ENCODE measurements at places on chromosomes 3 and 15.

GRCh38 chr15:55194256-55194655 is 2.5 kb downstream of the RSL24D1 start:
- no peak for DNase-seq

- DNase-seq, result no peak
These were observed 35.8 kb downstream of the ATP2B2 start for GRCh38 chr3:10469441-10470119.

DNA sequence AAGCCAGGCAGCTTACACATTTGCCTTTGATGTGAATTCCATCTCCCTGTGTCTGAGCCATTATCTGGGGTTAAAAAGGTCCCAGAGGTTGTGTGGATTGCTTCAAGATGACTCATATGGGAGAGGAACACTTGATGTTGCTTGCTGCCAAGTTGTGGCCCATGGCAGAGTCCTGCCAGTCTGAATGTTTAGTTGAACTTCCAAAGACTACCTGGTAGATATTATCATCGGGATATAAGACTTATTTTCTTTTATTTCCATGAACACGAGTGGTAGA is 85.6 kb downstream of the TJP1 start:
- DNase-seq, result no peak

GRCh38 chr3:152284906-152285305 is 16.2 kb downstream of the MBNL1 start:
- DNase-seq, result no peak

GRCh38 chr3:29511701-29512100 is 230.8 kb downstream of the RBMS3 start:
- DNase-seq, result no peak

DNA sequence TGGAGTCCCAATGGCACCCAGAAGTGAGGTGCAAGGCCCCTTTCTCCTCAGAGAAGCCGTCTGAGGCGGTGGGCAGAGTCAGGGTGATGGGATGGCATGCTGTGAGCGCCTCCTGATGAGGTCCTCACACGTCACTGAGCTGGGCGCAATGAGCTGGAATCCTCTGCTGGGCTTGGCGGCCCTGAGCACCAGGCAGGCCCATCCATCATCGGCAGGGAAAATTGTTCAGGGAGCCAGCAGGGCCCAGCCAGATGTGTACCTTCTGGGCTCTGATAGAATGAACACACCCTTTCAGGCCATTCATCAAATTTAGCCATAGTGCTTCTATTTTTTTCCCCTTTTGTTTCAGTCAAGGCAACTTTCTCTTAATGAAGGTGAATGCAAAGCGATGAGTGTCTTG is 43.7 kb downstream of the FAM3D start:
- DNase-seq, result no peak

DNA sequence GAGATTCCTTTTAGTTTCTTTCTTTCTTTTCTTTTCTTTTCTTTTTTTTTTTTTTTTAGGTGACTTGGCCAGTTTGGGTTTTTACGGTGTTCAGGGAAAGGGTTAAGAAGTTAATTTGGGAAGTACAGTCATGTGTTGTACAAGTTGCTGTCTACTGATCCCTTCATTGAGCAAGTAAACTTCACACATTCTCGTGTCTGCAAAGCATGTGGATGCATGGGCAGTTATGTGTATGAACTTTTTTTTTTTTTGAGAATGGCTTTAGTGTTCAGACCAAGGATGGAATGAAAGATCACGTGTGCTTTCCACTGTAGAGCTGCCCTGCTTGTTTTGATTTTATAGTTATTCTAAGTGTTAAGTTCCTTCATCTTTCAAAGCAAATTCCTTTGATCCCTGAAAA is 132.3 kb downstream of the PGPEP1L start:
- DNase-seq, result no peak

DNA sequence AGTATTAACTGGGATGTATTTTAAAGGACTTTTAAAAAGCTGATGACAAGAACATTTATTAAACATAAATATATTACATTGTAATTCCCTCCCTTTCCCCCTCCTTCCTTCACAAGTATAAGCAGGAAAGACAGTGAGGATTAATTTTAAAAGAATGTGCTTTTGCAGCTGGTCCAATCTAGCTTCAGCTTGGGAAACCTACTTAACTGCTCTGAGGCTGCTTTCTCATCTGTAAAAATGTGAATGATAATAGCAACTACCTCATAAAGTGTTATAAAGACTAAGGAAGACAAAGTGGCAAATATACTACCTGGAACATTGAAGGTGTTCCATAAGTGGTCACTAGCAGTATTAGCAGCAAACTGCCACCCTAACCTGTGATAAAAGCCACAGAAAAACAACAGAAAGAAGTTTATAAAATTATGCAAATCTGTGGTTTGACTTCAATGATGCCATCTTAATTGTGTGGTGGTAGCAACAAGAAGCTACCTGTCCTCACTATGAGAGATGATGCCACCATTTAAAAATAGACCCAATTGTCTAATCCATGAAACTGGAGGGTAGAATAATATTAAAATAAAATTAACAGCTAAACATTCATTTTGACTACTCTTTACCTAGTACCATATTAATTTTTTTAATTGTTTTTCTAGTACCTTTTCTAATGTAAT is 20.0 kb downstream of the DHX36 start:
- no peak for DNase-seq

DNA sequence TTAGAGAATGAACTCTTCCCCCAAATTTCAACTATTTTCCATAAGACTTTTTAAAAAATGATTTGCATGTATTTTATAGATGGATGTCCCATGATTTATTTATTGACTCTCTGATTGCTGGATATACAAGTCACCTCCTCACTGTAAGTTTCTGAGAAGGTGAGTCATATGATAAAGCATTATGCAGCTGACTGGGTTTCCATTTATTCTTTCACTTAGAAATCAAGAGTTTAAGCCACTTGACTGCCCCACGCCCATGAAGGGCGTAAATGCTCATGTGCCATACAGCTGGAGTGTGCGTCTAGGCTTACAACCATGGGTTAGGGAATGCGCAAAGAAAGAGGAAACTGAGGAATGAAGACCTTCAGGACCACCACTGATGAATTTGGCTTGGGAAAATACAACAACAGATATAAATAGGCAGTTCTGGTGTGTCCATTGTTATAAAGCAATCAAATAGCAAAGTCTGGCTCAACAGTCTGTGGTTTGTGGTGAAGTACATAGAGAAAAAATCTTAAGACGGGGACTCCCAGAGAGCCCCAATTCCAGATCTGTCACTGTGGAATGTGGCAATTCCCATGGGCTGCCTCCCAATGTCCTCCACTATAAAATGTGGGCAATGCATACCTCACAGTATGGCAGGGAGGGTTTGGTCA is 20.3 kb downstream of the SLCO2A1 start:
- no peak for DNase-seq

DNA sequence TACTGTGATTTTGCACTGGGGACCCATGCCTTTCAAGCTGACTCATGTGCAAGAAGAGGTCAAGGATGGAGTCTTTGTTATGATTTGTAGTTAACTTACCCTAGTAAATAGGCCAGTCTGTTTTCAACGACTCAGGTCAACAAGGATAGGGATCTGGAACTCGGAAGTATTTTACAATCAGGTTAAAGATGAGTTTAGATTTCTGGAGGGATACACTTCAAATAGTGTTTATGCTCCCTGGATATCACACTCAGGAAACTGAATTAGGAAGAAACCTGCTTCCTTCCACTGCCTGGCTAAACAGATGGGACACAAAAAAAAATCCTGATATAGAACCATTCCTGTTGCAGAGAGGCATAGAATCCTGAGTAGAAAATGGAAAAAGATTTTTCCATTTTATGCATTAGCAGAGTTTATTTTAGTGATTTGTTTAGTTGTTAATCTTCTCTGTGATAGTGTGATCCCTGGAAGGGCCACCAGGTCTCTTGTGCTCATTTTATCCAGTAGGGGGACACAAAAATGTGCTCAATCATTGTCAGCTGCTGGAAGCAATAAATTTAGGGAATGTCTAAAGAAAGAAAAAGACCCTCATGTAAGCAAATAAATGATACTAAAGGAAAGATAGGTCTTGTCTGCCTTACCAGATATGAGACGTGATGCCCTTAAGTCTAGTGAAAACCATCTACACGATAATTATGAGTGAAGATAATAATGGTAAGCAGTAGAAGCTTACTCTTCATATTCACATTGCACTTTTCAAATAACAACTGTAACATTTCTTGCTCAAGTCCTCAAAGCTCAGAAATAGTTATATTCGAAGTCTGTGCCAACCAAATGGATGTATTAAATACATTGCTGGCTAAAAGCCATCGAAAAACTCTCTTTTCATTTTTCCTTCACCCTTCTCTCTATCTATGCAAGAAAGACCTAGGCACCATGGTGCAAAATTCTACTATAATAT is 452.1 kb upstream of the KCNMB2 start:
- DNase-seq, result no peak

- DNase-seq, result no peak
These were observed 2.8 kb downstream of the PLSCR2 start for GRCh38 chr3:146466604-146467003.

GRCh38 chr3:123365450-123366143 is 83.3 kb downstream of the ADCY5 start:
- no peak for DNase-seq

DNA sequence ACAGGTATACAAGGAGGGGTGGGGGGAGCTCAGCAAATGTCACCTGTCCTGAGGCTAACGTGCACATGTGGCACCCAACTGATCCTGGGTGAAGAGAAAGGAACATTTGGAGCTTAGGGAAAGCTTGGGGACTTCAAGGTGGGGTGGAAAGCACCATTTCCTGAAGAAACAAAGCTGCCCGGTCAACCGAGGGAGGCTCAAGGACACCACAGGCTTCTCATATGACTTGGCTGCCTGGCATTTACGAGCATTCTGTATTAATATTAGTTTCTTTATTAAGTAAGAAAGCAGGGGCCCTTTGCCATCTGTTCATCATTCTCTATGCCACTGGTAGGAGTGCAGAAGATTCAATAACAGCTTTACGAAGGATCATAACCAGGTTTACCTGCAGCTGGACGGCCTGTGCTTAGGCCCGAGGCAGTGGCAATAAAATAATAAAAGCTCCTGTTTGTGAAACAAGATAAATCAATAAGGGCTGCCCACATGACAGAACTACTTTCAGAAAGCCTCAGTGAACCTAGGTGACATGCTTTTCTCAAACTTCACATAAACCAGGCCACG is 54.0 kb downstream of the ETV5 start:
- no peak for DNase-seq

DNA sequence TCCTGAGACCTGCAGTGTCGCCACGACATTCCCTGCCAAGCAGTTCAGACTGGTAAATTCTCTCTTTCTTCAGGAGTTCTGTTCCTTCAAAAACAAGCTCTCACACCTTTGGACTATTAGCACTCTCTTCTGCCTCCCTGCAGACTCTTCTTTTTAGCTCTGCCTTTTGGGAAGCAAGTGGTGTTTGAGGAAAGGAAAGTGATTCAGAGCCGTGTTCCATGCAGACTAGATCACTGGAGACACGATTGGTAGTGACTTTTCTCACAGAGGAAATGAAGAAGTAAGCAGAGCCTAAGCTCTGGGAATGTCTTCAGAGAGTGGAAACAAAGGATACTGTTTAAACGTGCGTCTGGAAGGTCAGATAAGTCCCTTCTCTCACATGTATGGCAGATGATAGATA is 270.6 kb upstream of the TPRG1 start:
- no peak for DNase-seq

- DNase-seq, result no peak
These were observed 60.5 kb upstream of the ACTC1 start for GRCh38 chr15:34855893-34856292.

GRCh38 chr3:62942227-62942626 is 67.0 kb upstream of the CADPS start:
- no peak for DNase-seq

GRCh38 chr3:69865925-69866679 is 126.8 kb downstream of the MITF start:
- no peak for DNase-seq

DNA sequence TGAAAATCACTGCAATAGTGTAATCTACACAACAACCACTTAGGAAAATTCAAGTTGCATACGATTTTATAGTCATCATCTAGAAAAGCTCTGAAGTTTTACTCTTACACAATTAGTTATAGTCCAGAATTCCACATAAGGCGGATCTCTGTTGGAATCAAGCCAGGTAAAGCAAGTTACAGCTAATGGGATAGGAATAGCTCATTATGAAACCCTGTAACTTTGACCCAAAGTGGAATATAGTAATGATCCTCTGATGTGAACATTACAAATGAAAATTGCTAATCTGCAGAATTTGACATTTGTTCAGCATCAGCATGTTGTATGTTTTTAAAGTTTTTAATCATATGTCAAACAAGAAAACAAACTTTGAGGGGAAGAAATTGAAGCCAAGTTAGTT is 4.4 kb downstream of the CERS3 start:
- no peak for DNase-seq

- no peak for DNase-seq
These were observed 261.4 kb downstream of the ZMAT3 start for GRCh38 chr3:178810181-178810580.

GRCh38 chr3:149657321-149657925 is 402 bp downstream of the WWTR1 start:
- peak; percentile 31 for DNase-seq

- no peak for DNase-seq
These were observed 454.6 kb upstream of the ARPP21 start for GRCh38 chr3:35184775-35185174.

DNA sequence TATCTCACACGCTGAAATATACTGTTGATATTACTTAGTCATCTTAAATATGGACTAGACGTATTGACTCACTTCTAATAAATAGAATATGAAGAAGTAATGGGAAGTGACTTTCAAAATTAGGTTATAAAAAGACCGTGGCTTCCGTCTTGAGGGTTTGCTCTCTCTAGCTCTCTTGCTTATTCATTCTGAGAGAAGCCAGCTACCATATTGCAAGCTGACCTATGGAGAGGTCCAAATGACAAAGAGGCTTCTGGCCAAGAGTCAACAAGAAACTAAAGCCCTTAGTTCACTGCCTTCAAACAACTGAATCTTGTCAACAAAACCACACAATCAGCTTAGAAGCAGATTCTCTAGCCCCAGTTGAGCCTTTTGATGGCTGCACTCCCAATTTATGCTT is 46.1 kb downstream of the SLC9C1 start:
- no peak for DNase-seq
